AG04449 (cell line): ENCODE measurements at places on chromosomes 2 and 18.

DNA sequence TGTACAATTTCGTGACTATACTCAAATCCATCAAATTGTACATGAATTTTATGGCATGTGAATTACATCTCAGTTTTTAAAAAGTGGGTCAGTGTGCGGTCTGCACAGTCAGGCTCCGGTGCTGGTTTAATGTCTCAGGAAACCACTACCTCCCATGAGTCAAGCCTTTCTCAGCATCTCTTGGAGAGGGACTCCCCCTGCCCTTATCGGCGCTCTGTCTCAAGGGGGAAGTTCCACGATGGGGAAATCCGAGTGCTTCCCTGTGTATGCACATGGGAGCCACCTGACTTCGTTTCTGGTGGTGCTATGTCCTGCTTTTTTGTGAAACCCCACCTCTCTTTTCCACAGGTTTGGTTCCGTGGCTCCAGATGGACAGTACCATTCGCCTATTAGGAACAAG, 72.5 kb downstream of the ACOXL start:
- no peak for DNase-seq

DNA sequence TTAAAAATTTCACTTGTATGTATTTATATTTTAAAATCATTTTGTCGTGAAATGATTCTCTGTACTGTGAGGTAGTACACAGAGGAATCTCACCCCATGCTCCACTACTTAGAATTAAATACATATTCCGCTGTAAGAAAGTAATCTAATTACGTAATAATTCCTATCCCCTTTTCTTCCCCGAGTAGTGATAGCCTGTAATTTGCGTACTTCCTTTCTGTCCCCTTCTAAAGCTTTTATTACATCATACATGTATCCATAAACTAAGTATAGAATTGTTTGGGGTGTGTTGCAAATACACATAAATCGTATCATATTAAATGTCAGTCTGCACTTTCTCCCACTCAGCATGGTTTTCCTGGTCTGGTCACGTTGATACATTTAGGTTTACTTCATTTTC, 12.4 kb upstream of the CHCHD5 start:
- DNase-seq, result no peak

DNA sequence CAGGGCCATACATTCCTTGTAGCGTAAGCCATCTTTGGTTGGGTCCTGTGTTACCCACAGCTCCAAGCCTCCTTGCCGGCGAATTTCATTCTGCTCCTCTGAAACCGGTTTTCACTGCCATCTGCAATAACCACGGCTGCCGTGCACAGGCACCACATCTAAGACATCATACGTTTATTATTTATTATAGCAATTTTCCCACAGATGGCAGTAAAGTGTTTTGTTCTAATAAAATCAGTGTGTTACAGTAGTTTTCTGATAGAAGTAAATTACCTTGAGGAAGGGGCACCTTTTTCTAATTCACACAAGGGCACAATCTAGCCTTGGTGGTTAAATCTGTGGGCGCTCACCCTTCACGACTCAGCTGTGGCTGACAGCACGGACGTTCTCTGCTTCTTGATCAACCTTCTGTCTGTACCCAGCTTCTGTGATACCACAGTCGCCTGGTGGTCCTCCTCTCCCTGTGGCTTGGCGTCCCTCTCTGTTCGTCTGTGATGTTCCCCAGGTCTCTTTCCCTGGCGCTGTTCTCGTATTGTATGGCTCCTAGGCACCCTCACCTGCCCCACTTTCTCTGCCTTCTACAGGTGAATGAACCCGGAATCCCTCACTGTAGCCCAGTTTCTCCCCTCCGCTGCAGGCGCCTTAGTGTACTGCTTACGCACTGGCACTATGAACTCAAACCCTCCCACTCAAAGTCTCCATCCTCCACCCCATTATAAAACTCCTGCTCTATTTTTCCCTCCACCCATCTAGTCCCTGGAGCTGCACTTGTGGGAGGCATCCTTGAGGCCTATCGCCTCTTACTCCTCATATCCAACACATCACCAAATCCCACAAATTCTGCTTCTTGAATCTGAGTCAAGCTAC, 236.8 kb downstream of the DYSF start:
- no peak for DNase-seq

DNA sequence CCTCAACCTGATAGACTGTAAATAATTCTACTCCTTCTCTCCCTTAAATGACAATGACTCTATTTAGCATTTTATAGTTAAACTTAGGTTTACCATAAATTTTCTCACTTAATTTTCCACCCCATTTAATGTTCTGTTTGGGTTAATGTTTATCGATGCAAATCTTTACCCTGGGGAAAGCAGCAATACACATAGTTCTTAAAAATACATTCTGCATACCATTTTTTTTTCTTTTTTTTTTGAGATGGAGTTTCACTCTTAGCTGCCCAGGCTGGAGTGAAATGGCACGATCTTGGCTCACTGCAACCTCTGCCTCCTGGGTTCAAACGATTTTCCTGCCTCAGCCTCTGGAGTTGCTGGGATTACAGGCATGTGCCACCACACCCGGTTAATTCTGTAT, 14.0 kb downstream of the STAM2 start:
- DNase-seq, result no peak

GRCh38 chr2:224640679-224641078, 55.5 kb upstream of the CUL3 start:
- DNase-seq, result no peak

- DNase-seq, result no peak
Measured at GRCh38 chr2:200338692-200339091, 32.2 kb downstream of the SPATS2L start.

GRCh38 chr18:66616523-66616983, 12.7 kb upstream of the CDH19 start:
- no peak for DNase-seq

DNA sequence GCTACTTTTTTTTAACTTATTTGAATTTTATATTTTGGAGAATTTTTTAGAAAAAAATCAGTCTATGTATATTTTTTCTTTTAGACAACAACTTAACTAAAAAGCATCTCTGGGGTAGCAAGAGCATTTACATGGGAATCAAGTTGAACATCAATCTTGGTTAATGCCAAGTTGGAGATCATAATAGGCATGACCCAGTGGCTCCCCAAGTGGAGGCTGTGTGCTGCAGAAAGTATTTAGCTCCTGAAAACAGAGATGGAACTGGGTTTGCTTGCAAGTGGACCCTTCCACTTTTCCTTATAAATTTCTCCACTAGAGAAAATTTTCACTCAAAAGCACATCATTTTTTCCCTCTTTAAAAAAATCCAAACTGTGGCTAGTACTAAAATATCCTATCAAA, 23.9 kb upstream of the CAVIN2 start:
- no peak for DNase-seq

GRCh38 chr2:24424387-24424786, 64.1 kb upstream of the ITSN2 start:
- no peak for DNase-seq

DNA sequence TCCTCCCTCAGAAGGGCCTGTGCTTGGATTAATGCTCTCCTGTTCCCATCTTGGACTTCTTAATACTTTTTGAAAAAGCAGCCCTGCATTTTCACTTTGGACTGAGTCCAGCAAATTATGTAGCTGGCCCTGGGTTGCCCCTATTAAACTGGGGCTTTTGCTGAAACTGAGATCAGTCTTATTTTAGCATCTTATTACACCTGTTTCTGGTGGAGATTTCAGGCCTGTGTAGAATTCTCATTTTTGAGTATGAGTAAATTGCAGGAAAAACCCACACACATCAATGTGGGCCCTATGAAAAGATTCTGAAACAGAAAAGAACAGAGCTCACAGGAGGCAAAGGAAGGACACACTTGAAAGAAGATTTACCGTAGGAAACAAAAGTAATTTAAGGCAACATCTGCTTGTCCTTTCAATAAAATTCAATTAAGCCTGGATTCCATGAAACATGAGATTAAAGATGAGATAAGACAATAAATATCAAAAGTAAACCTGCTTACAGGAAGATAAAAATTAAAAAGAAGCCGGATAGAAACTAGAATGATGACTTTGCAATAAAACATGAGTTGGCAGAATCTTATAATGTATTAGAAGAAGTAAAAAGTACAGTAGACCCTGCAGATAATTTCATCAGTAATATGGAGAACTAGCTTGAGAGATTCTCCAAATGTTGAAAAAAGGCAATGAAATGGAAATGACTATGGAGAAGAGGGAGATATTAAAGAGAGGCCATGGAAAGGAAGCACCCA, 90.7 kb upstream of the GCFC2 start:
- no peak for DNase-seq

GRCh38 chr2:31384351-31384750, 30.2 kb downstream of the XDH start:
- peak; percentile 76 for DNase-seq

DNA sequence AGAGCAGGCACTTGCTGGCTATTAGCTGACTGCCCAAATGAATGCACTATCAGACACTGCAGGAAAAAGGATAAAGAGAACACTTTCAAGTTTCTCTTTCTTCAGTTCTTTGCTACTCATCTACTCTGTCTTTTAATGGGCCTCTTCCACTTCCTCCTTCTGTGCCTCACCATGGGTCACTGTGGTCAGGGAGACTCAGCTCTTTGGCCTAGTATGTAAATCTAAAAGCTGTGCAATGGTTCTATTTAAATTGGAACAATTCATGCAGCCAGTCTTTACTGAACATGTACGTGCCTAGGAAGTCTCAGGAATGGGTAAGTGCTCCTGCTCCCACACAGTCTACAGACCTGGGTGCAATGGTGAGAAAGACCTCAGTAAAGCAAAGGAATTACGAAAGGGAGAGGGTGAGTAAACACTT, 79.1 kb upstream of the DNMT3A start:
- DNase-seq, result no peak

GRCh38 chr2:33111002-33111446, 164.3 kb downstream of the LTBP1 start:
- DNase-seq, result peak; percentile 58

DNA sequence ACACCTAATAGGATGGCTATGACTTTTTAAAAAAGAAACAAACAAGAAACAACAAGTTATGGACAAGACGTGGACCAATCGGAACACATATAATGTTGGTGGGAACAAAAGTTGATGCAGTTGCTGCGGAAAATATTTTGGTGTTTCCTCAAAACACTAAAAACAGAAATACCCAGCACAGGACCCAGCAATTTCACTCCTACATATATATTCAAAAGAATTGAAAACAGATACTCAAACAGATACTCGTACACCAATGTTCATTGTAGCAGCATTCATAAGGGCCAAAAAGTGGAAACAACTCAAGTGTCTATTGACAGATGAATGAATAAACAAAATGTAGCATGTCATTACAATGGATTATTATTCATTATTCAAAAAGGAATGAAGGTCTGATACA, 12.1 kb downstream of the CCDC141 start:
- DNase-seq, result no peak

GRCh38 chr2:176643646-176644045, 374.4 kb downstream of the MTX2 start:
- no peak for DNase-seq
